ENCODE measurements at places on chromosomes 16 and 17. TPM values are rescaled to one million over a fixed set of nuclear protein-coding genes. Genes with fewer than 3 reads are reported as not detected.

The PYY gene
- total RNA-seq, result not detected

The OR1F1 gene
- not detected for total RNA-seq

The PIRT gene
- not detected for total RNA-seq

The TP53TG3C gene
- not detected for total RNA-seq

GRCh38 chr17:15446036-15446435 lies 21.4 kb downstream of the CDRT4 start:
- H3K4me1 ChIP-seq, result peaks cover 8% of the 10 kb centered on the region
- no peaks in the 10 kb centered on the region for H3K27me3 ChIP-seq
- no peak overlapping the region for H3K27ac ChIP-seq
- peaks cover 8% of the 10 kb centered on the region for H3K36me3 ChIP-seq
- no peak overlapping the region for H3K4me3 ChIP-seq

DNA sequence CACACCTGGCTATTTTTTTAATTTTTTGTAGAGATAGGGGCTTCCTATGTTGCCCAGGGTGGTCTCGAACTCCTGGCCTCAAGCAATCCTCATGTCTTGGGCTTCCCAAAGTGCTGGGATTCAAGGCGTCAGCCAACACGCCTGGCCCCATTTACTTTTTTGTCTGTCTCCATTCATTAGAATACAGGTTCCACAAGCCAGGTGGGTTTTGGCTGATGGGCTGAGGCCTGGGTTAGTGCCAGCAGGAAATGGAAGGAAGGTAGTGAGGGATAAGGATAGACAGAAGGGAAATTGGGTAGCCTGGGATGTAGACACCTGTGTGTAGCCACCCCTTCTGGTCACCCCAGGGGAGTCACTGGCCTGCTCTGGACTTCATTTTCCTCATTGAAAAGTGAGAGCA lies 4.4 kb upstream of the IL27 start:
- H3K27me3 ChIP-seq, result no peaks in the 10 kb centered on the region
- peaks cover 18% of the 10 kb centered on the region for H3K4me1 ChIP-seq

DNA sequence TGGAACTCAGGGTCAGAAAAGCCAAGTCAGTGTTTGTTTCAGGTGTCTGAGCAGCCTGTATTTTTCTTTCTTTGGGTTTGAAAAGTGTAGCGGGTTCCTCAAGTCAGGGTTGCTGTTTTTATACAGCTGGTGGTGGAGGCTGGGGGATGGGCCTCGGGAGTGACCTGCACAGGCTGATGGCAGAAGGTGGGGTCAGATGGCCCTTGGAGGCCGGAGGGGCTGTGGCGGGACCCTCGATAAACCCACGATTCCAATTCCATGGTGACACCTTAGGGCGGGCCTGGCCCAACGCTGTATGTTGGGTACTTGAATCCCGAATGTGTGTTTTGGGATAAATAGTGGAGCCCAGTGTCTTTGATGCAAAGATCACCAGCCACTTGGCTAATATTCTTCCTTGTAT lies 28.7 kb downstream of the COX4I1 start:
- H3K27ac ChIP-seq, result no peak overlapping the region
- peaks cover 1% of the 10 kb centered on the region for H3K36me3 ChIP-seq
- no peak overlapping the region for H3K4me3 ChIP-seq
- peaks cover 2% of the 10 kb centered on the region for H3K4me1 ChIP-seq
- peaks cover 46% of the 10 kb centered on the region for H3K27me3 ChIP-seq

DNA sequence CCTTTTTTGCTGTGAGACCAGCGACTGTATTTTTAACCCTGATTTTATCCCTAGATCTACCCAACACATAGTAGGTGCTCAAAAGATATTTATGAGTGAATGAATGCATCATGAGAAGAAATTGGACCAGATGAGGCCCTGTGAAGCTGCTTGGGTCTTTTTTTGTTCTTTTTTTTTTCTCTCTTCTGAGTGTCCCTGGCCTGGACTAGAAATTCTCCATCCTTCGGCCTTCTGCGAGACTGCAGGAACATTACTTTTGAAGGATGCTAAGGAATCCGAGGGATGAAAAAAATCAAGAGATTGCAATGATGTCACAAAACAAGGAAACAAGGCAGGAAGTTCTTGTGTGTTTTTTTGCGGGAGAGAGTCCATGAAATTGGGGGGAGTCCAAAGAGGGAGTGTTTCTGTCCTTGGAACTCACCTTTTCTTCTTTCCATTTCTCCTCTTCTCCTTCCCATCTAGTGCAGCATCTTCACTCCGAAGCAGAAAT lies 560 bp upstream of the RUSF1 start:
- H3K4me1 ChIP-seq, result peaks cover 36% of the 10 kb centered on the region
- peak overlapping the region; percentile 90 for H3K4me3 ChIP-seq
- no peak for DNase-seq
- H3K36me3 ChIP-seq, result no peaks in the 10 kb centered on the region
- peak overlapping the region; percentile 95 for H3K27ac ChIP-seq

DNA sequence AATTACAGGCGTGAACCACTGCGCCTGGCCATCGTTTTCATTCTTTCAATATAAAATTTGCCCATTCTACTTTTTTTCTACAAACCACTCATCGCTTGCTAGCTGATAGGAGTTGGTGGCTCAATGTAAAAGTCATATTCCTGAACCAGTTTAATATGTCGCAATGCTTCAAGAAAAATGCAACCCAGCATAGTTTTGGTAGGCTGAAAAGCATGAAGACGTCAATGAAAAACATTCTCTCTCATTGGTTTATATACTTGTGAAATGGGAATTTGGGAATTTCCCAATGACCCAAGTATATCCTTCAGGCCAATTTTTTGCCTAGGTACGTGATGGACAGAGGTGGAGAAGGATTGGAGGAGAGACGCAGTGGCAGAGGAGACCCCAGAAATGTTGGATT lies 26.9 kb downstream of the USP43 start:
- H3K4me3 ChIP-seq, result no peak overlapping the region
- H3K36me3 ChIP-seq, result no peaks in the 10 kb centered on the region
- DNase-seq, result no peak
- no peak overlapping the region for H3K27ac ChIP-seq
- peaks cover 8% of the 10 kb centered on the region for H3K4me1 ChIP-seq

GRCh38 chr17:76997981-76998531 lies 129.9 kb downstream of the MGAT5B start:
- no peaks in the 10 kb centered on the region for H3K36me3 ChIP-seq
- H3K27ac ChIP-seq, result peak overlapping the region; percentile 91
- H3K4me1 ChIP-seq, result peaks cover 42% of the 10 kb centered on the region

DNA sequence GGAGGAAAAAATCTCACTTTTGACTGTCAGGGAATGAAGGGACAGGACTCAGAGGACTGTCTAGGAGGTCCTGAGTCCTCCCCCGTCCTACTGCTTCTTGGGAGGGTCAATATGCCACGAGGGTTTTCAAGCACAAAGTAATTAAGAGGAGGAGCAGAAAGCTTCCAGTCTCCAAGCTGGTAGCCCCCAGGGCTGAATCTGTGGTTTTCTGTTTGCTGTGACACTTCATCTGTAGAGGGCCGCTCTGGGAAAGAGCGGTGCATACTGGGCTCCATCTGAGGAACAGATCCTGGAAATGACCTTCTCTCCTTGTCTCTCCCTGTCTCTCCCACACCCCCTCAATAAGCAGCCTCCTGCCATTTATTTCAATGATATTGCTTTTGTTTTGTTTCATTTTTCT lies 180.1 kb upstream of the SDK2 start:
- DNase-seq, result no peak
- peaks cover 21% of the 10 kb centered on the region for H3K27me3 ChIP-seq
- H3K4me1 ChIP-seq, result peaks cover 10% of the 10 kb centered on the region
- H3K36me3 ChIP-seq, result no peaks in the 10 kb centered on the region
- H3K27ac ChIP-seq, result no peak overlapping the region
- no peak overlapping the region for H3K4me3 ChIP-seq

DNA sequence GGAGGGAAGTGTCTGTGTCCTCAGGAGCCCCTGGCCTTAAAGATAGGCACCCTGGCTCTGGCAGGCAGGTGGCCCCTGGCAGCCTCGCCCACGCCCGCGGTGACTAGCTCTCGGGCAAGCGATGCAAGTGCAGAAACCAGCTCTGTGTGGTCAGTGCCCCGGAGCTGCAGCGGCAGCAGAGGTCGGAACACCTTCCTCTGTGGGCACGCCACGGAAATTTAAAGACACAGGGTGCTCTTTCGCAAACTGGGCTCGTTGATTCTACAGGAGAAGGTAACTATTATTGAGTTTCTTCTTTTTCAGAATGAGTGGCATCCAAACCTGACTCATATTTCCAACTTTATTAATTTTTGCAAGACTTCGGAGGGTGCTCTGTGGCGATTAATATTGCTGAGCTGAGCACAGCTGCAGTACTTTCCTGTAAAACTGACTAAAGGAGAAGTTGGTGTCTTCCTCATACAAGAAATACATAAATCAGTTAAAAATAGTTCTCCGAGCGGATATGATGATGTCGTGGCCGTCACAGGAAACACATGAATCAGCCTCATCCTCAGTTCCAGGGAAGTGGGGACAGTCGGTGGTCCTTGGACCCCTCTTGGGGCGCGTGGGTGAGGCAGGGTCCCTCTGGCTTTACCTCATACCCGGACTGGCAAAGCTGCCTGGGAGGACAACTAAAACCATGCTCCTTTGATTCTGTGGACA lies 120.2 kb downstream of the METRNL start:
- peak overlapping the region; percentile 97 for H3K27ac ChIP-seq
- no peaks in the 10 kb centered on the region for H3K27me3 ChIP-seq
- peak overlapping the region; percentile 86 for H3K4me3 ChIP-seq
- H3K36me3 ChIP-seq, result no peaks in the 10 kb centered on the region
- DNase-seq, result peak; percentile 73

DNA sequence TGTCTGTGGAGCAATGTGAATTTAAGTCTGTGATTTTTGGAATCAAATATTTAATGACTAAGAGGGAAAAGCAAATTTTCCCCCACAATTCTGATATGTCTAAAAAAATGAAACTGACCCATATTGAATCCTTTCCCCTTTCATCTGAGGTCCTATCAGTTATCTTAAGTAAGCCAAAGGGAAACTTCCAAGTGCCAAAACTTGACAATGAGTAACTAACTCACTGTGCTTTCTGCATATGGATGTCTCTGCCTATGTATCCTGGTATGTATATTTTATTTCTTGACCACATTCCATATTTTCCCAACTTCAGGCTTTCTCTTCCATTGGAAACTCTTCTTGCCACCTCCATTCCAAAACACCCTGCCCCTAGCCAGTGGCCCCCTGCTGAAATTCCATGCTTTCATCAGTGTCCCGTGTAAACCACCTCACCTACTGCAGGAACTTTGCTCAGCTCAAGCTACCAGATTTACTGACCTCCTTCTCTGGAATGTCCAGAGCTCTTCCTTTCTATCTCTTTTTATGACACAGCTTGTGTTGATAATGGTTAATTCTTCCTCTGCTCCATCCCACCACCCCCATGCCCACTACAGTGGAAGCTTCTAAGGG lies 59.0 kb downstream of the TOX3 start:
- no peak overlapping the region for H3K27ac ChIP-seq
- H3K4me1 ChIP-seq, result no peaks in the 10 kb centered on the region
- no peak for DNase-seq
- H3K4me3 ChIP-seq, result no peak overlapping the region

- H3K4me1 ChIP-seq, result peaks cover 15% of the 10 kb centered on the region
- no peak overlapping the region for H3K4me3 ChIP-seq
- no peak for DNase-seq
- H3K27ac ChIP-seq, result no peak overlapping the region
- no peaks in the 10 kb centered on the region for H3K27me3 ChIP-seq
Measured at GRCh38 chr17:57420734-57421717, 164.7 kb downstream of the MSI2 start.

DNA sequence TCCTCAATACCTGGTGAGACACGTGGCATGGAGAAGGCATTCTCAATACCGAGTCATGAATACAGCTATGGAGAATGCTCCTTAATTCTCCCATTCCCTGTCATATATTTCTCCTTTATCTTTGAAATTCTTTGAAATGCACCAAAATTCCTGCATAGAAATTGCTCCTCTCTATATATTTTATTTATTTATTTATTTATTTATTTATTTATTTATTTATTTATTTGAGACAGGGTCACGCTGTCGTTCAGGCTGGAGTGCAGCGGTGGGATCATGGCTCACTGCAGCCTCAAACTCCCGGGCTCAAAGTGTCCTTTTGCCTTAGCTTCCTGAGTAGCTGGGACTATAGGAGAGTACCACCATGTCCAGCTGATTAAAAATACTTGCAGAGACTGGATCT lies 190.3 kb upstream of the MAF start:
- H3K36me3 ChIP-seq, result no peaks in the 10 kb centered on the region
- no peak overlapping the region for H3K27ac ChIP-seq
- H3K27me3 ChIP-seq, result no peaks in the 10 kb centered on the region
- no peak for DNase-seq
- no peak overlapping the region for H3K4me3 ChIP-seq

DNA sequence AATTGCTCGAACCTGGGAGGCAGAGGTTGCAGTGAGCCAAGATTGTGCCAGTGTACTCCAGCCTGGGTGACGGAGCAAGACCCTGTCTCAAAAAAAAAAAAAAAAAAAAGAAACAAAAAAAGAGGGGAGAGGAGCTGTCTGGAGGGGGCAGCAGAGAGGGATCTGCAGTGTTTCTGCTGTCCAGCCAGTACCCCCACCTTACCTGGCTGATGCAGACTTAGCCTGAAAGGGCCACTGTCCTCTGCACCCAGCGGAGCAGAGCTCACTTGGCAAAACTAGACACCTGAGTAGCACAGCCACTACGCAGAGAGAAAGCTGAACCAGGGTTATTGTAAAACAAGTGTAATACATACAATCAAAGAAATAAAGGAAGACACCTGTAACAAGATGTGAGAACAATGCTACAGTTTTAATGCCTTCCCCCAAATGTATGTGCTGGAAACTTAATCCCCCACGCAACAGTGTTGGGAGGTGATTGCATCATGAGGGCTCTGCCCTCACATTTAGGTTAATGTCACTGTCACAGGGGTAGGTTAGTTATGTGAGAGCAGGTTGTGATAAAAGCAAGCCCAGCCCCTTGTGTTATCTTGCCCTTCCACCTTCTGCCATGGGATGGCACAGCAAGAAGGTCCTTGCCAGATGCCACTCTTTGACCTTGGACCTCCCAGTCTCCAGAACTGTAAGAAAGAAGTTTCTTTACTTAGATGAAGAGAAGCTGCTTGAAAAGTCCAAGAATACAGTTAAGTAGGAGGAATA lies 211.2 kb downstream of the RPTOR start:
- H3K27me3 ChIP-seq, result no peaks in the 10 kb centered on the region
- H3K27ac ChIP-seq, result no peak overlapping the region
- no peak overlapping the region for H3K4me3 ChIP-seq
- DNase-seq, result no peak
- H3K4me1 ChIP-seq, result peaks cover 53% of the 10 kb centered on the region

DNA sequence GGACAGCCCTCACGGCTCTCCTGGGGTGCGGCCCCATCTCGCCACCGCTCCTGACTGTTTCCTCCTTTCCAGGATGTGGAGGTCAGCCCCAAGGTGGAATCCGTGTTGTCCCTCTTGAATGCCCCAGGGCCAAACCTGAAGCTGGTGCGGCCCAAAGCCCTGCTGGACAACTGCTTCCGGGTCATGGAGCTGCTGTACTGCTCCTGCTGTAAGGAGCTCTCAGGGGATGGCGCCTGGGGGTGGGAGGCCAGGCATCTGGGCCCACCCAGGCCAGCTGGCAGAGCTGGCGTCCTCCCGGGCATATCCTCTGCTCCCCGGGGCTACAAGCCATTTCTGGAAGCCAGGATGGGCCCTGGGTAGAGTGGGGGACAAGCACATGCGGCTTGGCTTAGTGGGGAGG lies 13.2 kb downstream of the IL34 start:
- no peak overlapping the region for H3K4me3 ChIP-seq
- peaks cover 3% of the 10 kb centered on the region for H3K27me3 ChIP-seq
- peaks cover 4% of the 10 kb centered on the region for H3K4me1 ChIP-seq
- no peaks in the 10 kb centered on the region for H3K36me3 ChIP-seq
- H3K27ac ChIP-seq, result no peak overlapping the region

Data from activated naive CD8-positive, alpha-beta T cell treated with anti-CD3 and anti-CD28 coated beads, Interleukin-2, amount 10 ng/mL, durations not matched to agents 7 days and 5 days (primary cell).